Cortex of kidney (tissue), 1 donor: ENCODE measurements at places on chromosomes 2 and 18.

DNA sequence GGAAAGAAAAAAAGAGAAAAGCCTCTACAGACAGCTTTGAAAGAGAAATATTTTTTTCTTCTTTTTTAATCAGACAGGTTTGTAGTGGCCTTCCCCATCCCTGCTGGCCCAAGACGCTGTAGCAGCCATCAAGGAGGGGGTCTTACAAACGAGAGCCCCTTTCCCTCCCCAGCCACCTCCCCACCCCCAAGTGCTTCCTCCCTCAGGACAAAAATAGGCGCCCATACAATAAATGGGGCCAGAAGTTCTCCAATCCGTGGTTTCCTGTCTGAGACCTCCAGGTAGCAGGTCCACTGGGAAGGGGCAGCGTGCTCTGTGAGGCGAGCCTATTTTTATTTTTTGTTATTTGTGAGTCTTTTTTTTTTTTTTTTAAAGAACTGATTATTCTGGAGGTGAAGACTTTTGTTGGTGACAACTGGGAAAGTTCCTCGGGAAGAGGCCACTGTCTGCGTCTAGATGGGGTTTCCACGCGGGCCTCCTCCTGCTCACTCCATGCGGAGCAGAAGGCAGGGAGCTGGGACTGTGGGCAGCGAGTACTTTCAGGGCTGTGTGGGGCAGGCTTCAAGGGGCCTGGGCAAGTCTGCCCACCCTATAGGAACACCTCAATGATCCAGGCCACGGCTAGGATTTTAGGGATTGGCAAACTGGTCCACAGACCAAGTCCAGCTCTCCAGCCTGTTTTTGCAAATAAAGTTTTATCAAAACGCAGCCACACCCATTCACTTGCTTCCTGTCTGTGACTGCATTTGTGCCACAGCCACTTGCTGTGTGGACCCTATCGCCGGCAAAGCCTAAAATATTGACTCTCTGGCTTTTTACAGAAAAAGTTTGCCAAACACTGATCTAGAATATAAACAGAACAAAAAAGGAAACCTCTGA lies 139.6 kb downstream of the CTIF start:
- DNase-seq: no peak

DNA sequence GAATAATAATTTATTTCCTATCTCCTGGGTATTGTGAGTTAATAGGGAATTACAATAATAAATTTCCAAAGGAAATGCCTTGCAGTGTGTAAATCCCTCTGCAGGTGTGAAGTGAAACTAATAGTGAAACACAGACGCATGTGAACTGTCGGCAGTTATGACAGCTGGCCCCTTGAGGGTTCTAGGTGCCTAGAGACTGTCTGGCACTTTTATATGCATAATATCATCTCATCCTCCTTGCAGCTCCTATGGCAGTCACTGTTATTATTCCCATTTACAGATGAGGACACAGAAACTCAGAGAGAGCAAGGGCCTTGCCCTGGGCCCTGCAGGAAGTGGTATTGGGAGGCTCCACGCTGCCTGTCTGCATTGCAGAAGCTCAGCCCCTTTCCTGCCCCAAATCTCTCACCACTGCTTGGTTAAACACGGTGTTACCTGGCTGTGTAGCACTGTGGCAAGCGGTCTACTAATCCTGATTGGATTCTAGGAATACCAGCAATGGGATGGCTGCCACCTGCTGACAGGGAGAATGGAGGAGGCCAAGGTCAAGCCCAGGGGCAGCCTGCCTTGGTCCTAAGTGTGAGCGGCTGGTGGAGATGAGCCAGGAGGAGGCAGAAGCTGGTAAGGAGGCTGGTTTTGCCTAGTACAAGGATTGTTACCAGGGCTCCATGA lies 32.8 kb upstream of the ACKR3 start:
- DNase-seq: no peak

- DNase-seq: no peak
These were observed 14.7 kb downstream of the CAPN13 start for GRCh38 chr2:30792521-30792920.

DNA sequence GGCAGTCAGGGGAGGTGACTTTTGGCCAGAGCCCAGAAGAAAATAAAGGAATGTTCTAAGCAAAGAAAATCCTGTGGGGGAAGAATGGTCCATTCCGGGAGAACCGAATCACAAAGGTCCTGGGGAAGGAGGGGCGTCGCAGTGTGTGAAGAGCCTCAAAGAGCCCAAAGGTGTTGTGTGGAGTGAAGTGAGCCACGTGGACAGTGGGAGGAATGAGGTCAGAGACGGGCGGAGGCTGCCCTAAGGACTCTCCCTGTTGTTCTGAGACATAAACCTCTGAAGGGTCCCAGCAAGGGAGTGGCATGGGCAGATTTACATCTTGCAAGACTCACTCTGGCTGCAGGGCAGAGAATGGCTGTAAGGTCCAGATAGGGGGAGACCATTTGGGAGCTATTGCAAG lies 91.3 kb upstream of the SEC11C start:
- no peak for DNase-seq

- no peak for DNase-seq
These were observed 37.6 kb upstream of the PAX3 start for GRCh38 chr2:222336442-222336841.

DNA sequence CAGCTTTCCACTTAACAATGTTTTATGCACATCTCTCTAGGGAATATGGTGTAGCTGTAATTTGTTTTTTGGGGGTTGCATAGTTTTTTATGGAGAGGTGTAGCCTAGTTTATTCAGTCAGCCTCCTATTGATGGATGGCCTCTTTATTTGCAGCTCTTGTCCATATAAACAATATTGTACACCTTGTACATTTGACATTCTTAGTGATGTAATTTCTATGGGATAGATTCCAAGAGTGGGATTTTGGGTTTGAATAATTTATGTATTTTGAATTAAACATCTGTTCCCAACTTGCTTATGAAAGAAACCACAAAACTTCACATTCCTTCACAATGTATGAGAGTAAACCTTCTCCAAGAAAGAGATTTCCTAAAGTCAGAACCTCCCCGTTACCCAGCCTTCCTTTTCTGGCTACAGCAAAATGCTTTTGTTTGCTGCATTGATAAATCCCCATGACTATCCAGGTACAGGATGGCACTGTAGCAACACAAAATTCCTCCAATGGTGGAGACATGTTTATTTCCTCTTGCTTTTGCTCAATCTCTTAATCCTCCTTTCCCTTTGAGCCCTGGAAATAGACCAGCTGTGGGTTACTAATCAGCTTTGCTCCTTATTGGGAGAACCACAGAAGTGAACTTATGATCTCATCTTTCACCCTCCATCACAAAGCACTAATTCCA lies 58.4 kb upstream of the GALR1 start:
- DNase-seq: no peak

GRCh38 chr2:132977812-132978529 lies 308.0 kb upstream of the LYPD1 start:
- DNase-seq: no peak
